Activated CD8-positive, alpha-beta memory T cell treated with anti-CD3 and anti-CD28 coated beads, Interleukin-2, amount 50 U/mL, for 4 hours (primary cell): ENCODE measurements at places on chromosomes 2 and 18.

- no peak for DNase-seq
Observed at GRCh38 chr2:102155703-102156515, 13.4 kb downstream of the IL1R1 start.

GRCh38 chr18:8901019-8901418 is 195.7 kb downstream of the MTCL1 start:
- DNase-seq: no peak

GRCh38 chr18:25350489-25351251 is 1.3 kb downstream of the ZNF521 start:
- peak; percentile 19 for DNase-seq

DNA sequence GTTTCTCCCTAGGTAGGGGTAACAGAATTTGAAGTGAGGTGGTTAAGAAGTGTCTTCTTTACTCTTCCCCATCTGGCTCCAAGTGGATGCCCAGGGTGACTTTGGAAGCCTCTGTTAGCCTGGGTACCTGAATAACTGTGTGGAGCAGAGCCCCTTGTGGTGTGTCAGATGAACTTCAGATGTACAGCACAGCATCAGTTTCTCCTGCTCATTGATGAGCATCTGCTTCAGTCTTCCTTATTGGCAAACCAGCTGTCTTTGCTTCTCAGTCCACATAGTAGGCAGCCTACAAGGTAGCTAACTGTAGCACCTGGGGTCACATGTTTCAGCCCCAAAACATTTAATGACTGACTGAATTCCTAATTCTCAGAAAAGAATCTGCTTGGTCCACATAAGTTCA is 56.2 kb upstream of the ATP8B1 start:
- DNase-seq: no peak

DNA sequence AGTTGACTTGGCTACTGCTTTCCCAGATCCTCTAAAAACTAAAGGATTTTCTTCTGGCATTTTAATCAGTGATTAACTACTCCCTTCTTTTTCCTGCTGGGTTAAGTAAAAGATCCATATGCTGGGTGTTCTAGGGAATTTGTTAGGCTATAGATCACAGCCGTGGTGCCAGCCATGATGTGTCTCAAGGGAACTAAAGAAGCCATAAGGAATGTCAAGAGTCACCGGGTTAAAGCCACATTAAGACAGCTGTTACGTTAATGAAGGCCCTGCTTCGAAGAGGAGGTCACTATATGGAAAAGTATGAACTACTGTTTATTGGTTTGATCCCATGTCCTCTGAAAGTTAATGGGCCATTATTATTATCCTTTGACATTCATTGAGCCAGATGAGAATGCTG is 70.7 kb downstream of the PAX3 start:
- no peak for DNase-seq

DNA sequence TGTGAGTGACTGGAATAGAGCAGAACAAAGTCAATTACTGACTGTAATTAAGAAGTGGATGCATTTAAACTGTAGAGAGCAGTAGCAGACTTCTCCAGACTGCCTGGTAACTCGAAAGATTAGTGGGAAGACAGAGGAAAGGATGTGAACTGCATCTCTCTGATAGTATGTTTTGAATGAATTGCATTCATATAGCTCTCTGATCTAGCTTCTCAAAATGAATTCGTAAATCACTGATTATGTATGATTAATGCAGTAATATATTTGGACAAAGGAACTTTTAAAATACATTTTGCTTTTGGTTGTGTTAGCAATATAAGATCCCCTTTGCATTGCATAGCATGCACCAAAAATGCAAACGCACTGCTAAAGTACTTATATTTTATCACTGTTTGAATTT is 304.0 kb downstream of the ARHGAP15 start:
- DNase-seq: no peak

DNA sequence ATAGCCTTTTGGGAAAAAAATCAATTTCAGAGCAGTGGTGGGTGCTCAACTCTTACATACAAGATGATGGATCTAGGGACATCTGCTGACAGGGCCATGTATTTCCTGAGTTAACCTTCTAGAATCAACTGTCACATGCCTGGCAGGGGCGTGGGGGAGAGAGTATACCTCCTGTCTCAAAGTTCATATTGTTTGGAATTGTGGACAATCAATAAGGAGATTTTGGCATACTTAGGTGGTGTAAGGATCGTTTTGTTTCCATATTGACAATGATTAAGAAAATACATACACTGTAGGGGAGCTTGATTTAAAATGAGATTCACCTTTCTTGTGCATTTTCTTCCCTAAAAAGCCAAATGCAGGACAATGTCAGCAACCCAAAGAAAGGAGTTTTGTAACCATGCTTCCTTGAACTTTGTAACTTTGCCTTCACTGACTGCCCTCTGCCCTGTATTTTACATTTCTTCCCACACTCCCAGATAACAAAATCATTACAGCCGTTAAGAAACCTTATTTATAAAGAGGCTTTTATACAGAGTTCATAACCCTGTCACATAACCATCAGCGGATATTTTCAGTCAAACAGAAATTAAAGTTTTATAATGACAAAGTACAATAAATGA is 88.4 kb downstream of the MEP1B start:
- no peak for DNase-seq

DNA sequence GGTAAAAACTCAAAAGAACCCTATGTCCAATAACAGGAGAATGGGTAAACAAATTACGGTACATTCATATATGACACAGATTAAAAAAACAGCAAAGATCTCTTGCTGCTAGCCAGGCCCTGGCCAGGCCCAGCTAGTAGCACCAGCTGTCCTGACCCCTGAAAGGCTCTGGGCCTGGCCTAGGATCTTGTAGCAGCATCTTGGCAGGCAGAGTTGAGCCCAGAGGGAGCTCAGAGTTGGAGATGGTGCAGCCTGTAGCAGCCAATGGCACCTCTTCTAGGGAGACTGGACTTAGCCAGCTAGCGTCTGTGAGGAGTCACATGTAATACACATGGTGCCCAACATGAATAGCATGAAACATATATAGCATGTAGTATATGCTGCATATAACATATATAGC is 69.1 kb downstream of the HS6ST1 start:
- no peak for DNase-seq

DNA sequence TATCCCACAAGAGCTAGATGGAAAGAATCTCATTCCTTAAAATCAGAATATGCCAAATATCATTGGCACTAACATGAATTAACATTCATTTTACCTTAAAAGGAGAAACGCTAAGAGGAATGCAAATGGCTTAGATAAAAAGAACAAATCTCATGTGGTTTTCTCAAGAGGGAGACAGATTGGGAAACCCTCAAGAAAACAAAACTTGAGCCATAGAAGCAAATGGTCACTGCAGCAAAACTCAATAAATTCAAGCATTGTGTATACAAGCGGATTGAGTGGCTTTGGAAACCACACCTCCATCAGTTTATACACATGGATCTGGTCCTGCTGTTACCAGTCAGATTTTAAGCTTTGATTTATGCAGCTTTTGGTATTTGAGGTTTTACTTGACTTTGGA is 1331.8 kb upstream of the ZEB2 start:
- DNase-seq: no peak
